ENCODE measurements at places on chromosomes 4 and X.
A peak's percentile ranks its signal among the peaks of the same experiment; 100 is the strongest.

- H3K4me1 ChIP-seq: no peaks in the 10 kb centered on the region
- H3K4me3 ChIP-seq: no peak overlapping the region
- H3K27me3 ChIP-seq: no peaks in the 10 kb centered on the region
Observed at GRCh38 chr4:43132010-43132582, 239.6 kb downstream of the GRXCR1 start.

- H3K36me3 ChIP-seq: no peaks in the 10 kb centered on the region
- H3K4me3 ChIP-seq: no peak overlapping the region
- H3K4me1 ChIP-seq: no peaks in the 10 kb centered on the region
- H3K27me3 ChIP-seq: no peaks in the 10 kb centered on the region
- no peak overlapping the region for H3K27ac ChIP-seq
Observed at GRCh38 chr4:167114416-167114971, 119.8 kb downstream of the SPOCK3 start.

DNA sequence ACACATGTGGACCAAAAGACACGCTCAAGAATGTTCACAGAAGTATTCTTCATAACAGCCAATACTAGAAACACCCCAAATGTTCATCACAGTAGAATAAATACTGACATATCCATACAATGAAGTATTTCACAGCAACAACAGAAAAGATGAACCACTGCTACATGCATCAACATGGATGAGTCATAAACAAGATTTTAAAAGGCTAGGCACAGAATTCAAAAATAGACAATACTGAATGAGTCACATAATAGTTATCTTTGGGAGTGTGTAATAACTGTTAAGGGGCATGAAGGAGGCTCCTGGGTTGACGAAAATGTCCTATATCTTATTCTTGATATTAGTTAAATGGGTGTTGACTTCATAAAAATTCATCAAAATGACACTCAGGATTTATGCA, 43.5 kb downstream of the CLOCK start:
- DNase-seq: no peak
- peaks cover 3% of the 10 kb centered on the region for H3K4me1 ChIP-seq
- H3K4me3 ChIP-seq: no peak overlapping the region

DNA sequence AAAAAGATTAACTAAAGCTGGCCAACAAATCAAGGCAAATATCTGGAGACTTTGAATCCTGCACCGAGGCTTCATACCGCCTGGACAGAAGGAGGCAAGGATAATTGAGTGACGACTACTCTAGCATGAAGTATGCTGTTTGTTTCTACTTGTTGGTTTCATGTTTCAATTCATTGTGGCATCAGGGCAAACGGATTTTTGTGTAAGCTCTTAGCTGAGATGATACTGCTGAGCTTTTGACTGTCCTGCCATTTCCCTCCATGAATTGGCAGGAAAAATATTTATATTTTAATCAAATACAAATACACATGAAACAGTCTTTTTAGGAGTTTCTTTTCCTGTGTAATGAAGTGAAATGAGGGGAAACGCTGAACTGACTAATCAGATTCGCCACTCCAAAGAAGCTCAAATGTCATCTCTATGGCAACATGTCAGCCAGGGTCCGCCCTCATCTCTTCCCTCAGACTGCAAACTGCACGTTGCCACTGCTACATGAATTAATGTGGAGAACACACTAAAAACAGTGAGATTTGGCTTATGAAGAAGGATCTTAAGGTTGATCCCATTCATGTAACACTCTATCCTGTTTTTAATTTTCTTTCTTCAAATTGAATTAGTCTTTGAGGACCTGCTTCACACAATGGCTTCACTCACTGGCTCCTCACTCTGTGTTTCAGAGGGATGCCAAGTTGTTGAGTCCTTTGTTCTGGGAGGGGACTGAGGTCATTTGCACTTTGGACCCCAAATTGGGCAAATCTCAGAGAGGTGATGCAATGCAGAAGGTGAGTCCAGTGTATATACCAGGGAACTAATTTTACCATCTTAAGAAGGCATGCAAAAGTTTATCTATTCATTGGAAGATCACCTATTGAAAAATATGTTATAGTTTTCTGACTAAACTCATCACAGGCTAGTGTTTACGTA, 149.6 kb upstream of the MID1 start:
- H3K36me3 ChIP-seq: no peaks in the 10 kb centered on the region
- no peaks in the 10 kb centered on the region for H3K27me3 ChIP-seq

DNA sequence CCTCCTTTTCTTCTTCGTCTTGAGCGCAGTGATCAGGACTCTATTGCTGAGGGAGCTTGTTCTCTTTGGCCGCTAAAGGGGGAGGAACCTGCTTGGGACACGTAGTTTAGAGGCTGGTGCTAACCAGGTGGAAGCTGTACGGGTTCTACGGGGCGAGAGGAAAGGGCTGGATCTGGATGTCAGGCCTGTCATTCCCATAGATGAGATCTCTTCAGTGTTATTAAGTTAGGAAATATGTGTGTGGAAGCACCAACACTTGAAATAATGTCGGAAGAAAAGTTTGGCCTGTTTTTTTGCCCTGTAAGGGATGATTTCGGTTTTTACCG, 643 bp downstream of the SRP72 start:
- H3K36me3 ChIP-seq: peaks cover 61% of the 10 kb centered on the region
- DNase-seq: no peak
- H3K4me3 ChIP-seq: peak overlapping the region; percentile 100
- no peaks in the 10 kb centered on the region for H3K27me3 ChIP-seq
- H3K27ac ChIP-seq: peak overlapping the region; percentile 82

DNA sequence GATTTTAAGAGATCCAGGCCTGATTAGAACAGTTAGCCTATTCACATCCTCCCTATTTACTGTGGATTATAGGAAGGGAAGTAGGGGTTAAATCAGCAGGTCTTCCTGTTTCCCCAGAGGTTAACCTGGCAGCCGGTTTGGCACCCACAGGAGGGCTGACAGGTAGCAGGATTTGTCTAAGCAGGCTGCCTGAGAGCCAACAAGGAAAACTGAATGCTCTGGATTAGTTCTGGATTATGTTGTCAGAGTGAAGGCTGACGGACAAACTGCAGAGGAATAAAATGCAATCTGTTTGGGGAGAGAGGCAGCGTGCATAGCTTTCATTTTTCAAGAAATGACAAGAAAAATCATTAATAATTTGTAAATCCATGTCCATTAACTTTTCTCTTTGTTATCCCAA, 397.1 kb upstream of the FAM241A start:
- H3K27me3 ChIP-seq: no peaks in the 10 kb centered on the region
- H3K4me3 ChIP-seq: no peak overlapping the region
- DNase-seq: no peak

All from activated T-helper 2 cell treated with anti-CD3 and anti-CD28 coated beads, Interferon-gamma antibody, Interleukin-2, Interleukin-4, amounts not matched to agents 10 μg/mL and 5 μg/mL and 100 μg/mL, durations not matched to agents 14 hours and 24 hours and 36 hours (primary cell).